ENCODE measurements at places on chromosomes 1 and 21.
A peak's percentile ranks its signal among the peaks of the same experiment; 100 is the strongest.

GRCh38 chr1:106677721-106678120 is 378.8 kb upstream of the PRMT6 start:
- no peak for DNase-seq

GRCh38 chr21:17554679-17555465 is 42.0 kb downstream of the CXADR start:
- DNase-seq = peak; percentile 84

- DNase-seq = no peak
Observed at GRCh38 chr1:1144122-1144842, 28.4 kb upstream of the C1orf159 start.

DNA sequence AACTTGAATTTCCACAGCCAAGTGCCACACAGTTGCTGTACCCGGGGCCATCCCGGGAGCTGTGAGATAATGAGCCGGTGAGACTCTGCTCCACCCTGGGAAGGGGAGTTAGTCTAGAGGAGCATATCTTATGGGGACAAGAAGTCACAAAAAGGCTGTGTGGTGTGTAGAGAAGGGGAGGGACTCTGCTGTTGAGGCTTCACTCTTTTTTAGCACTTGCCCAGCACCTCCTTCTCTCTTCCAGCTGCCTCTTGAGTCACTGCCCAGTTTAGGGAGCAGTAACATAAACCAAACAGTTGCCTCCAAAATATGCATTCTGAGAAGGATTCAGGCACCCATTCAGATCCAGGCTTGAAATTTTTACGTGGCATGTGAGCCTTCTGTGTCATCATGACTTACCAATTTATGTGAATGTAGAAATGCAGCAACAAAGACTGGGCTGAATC is 744 bp upstream of the WDR26 start:
- DNase-seq = no peak

GRCh38 chr1:33344896-33345560 is 24.1 kb upstream of the A3GALT2 start:
- DNase-seq = no peak

- no peak for DNase-seq
Observed at GRCh38 chr1:208485512-208485911, 241.3 kb upstream of the PLXNA2 start.

DNA sequence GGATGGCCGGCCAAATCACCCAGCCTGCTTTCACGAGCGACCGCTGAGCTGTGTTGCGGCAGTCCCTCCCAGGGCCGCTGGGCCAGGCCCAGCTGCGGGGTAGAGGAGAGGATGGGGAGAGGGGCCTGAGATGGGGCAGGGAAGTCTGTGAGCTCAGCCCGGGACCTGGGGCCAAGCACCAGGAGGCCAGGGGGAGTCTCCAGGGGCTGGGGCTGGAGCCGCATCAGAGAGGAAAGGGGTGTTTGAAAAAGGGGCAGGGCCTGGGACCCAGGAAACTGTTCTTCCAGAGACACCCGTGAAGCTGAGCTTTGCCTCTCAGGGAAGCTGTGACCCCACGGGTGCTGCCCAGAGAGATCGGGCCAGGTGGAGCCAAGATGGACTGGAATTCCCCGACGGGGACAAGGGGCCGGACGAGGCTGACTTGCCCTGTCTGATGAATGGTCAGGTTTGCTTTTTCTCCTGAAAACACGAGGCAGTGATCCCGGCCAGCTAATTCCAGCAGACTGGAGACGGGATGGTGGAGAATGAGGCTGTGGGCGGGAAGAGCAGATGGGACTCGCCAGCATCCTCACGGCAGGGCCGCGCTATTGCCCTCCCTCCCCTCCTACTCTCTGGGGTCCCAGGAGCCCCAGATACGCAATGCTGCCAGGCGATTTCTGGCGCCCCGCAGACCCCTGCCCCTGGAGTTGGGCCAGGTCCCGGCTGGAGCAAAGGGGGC is 40.3 kb upstream of the COL18A1 start:
- peak; percentile 41 for DNase-seq

- DNase-seq = no peak
Observed at GRCh38 chr1:24932284-24932683, 2.2 kb upstream of the RUNX3 start.

DNA sequence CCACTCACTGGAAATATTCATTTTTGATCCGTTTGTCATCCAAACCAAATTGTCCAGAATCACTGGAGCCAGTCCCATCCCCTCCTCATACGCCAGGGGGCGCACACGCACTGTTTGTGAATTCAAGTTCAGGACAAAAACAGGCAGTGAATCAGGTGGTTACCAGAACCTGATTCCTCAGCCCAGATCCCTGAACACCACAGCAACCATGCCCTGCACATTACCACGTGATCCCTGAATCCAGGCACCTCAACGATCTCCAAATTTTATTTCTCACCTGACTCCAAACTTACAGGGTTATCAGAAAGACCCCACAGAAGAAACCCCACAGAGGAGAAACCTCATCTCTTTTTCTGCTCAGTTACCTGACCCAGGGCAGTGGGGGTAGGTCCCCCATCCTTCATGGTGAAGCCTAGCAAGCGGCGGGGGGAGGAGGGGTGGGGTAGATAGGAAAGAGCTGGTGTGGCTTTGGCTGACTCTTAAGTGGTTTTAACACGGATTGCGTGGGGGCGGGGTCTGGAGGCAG is 1.4 kb upstream of the PTPRF start:
- DNase-seq = peak; percentile 72

GRCh38 chr1:154987326-154987725 is 4.2 kb downstream of the FLAD1 start:
- DNase-seq = no peak

DNA sequence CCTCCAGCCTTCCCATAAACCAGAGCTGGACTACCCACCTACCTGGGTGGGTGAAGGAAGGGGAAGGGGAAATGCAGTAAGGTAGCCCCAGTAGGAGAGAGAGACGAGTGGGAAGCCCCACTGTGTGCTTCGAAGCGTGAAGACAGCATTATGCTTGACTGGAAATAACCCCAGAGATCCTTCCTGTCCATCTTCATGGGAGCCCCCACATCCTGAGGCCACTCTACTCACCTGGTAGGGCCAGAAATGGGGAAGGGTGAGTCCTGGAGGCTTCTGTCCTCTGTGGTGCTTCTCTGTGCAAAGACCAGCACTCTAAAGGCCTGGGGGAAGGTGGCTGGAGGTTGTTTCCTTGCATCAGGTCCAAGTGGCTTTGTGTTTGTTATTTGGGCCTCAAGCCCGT is 10.0 kb upstream of the RASSF5 start:
- no peak for DNase-seq

DNA sequence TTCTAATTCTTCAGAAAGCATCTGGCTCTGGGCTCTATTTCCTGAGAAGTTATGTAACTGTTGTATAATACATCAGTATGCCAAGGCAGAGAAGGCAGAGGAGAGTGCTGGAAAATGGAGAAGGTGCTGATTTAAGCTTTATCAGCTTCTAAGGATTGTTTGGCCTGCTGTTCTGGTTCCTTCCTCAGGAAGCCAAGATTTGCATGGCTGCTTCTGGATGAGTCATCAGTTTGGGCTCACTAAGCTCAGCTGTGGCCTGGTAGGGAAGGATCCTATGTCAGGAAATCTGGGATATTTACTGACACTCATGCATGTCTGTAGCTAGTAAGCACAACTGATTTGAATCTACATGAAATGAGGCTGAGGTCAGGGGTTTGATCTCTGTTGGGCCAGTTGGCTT is 73.2 kb upstream of the ADGRL4 start:
- DNase-seq = peak; percentile 6

DNA sequence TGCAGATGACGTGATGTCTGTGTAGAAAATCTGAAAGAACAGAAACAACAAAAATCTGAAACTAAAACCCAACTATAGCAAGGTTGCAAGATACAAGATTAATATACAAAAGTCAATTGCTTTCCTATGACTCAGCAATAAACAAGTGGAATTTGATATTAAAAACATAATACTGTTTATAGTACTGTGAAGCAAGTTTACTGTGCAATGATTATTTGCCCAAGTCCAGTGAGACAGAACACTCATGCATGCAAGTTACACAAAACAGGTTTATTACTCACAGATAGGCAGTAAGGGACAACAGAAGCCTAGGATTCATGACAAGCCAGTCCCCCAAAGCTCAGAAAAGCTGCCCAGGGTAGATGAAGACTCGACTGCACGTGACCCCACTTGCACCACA is 62.4 kb upstream of the RAB4A start:
- DNase-seq = no peak

- DNase-seq = no peak
Observed at GRCh38 chr1:15948595-15949452, 27.1 kb downstream of the ZBTB17 start.

- DNase-seq = peak; percentile 15
Observed at GRCh38 chr1:217482356-217483102, 148.4 kb downstream of the GPATCH2 start.

DNA sequence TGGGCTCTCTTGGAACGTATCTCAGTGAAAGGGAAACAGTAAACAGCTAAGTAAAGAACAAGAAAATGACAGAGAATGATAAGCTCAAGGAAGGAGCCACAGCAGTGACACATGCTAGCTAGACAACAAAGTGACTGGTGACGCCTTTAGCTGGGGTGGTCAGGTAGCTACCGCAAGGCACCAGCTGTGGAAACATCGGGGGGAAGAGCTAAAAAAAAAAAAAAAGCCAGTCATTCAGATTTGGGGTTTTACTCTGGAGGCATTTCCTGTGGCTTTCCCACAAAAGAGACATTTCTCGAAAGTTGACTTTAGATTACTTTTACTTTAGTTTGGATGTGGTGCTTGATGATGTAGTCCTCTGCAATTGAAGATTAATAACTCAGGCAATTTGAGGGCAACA is 2.1 kb downstream of the FHAD1 start:
- DNase-seq = no peak

GRCh38 chr1:6724517-6725141 is 23.0 kb upstream of the DNAJC11 start:
- peak; percentile 41 for DNase-seq

- DNase-seq = no peak
Observed at GRCh38 chr1:214029796-214030195, 42.0 kb downstream of the PROX1 start.

DNA sequence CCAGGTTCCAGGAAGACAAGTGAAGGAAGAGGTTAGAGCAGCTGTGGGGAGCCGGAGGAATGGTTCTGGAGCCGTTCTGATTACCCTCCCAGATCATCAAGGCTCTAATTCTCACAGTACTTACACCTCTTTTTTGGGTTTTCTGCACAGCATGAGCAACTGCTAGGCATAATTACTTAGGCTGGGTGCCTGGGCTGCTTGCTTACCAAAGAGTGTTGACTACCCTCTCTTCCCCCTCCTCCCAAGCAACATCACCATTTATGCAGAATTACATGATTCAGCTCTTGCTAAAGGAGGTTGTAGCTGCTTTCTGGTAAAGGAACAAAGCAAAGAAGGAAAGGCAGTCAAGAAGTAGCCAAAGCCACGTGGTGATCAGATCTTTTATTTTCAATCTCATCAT is 397.2 kb downstream of the KCNH1 start:
- DNase-seq = no peak

- no peak for DNase-seq
Observed at GRCh38 chr1:167933788-167934187, 2.7 kb upstream of the DCAF6 start.

DNA sequence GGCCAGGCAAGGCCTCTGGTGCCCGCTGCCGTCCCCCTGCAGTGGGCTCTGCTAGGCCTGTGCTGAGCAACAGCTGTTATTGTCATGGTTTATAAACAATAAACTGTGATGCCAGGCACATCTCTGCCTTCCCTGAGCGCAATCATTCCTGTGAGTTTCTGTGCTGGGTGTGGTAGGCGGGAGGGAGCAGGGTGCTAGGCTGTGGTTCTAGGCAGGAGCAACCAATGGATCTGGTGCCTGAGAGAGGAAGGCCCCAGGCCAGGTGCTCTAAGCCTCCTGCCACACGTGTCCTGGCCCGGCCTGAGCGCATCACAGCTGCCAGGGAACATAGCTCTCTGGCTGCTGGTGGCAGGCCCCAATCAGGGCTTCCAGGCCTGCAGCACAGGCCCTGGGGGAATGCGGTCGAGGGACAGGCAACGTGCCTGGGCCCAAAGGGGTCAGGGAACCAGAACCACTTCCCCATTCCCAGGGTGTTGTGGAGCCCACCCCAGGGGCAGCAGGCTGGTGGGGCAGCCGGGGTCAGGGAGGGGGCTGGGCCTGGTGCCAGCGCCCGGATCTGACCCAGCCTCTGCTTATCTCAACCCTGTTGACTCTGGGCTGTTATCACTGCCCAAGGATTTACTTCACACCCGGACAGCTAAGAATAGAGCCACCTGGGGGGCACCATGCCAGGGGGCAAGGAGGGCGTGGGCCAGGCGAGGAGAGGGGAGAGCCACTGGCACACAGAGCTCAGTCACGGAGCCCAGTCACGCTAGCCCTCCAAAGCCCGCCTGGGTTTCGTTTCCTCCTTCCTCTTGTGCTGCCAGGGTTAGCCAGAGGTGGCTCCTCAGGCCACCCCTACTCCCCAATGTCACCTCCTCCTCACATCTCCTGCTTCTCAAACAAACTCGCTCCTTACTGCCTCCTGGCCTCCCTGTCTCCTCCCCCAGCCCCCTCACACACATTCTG is 11.5 kb downstream of the TRIM46 start:
- no peak for DNase-seq

- no peak for DNase-seq
Observed at GRCh38 chr1:157415661-157416060, 136.7 kb downstream of the FCRL5 start.

DNA sequence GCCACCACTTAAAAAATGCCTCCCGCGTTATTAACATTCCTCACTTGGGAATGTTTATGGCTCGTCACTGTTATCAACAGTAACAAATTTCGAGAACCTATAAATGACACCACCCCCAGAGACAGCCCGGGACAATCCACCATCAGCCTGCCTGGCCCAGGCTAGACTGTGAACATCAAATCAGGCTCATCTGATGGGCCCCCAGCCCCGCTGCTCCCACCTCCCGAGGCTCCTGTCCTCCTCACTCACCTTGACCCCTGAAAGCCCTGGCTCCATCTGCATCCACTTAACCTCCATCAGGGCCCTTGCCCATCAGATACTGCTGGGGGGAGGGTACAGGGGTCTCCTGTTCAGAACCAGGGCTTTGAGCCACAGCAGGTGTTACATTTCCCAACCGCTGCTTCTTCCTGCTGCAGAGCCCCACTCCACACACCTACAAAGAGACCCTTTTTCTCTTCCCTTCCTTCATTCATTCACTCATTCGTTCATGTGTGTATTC is 156.5 kb upstream of the VAMP3 start:
- DNase-seq = no peak

GRCh38 chr1:11792106-11792505 is 13.7 kb downstream of the MTHFR start:
- no peak for DNase-seq

GRCh38 chr1:22801347-22801746 is 90.7 kb downstream of the EPHB2 start:
- DNase-seq = no peak

- DNase-seq = no peak
Observed at GRCh38 chr1:218565377-218565776, 220.2 kb downstream of the TGFB2 start.

GRCh38 chr1:60924964-60925798 is 157.2 kb upstream of the NFIA start:
- DNase-seq = no peak

All from COLO829 (cell line).